ENCODE measurements at places on chromosomes 1 and 21. TPM values are rescaled to one million over a fixed set of nuclear protein-coding genes. Genes with fewer than 3 reads are reported as not detected.

Gene FOXO6
- polyA plus RNA-seq: 0.66 TPM

Gene GBP3
- not detected for polyA plus RNA-seq

Gene PGLYRP3
- polyA plus RNA-seq: not detected

Gene CLCNKB
- polyA plus RNA-seq: 1.6 TPM

Gene CDKN2C
- polyA plus RNA-seq: not detected

Gene CLCA1
- not detected for polyA plus RNA-seq
